ENCODE measurements at places on chromosomes 6 and 20.

- DNase-seq: peak; percentile 8
Measured at GRCh38 chr6:89734526-89734925, 85.1 kb downstream of the MDN1 start.

GRCh38 chr20:2101865-2102584 lies 398 bp downstream of the STK35 start:
- peak; percentile 96 for DNase-seq

DNA sequence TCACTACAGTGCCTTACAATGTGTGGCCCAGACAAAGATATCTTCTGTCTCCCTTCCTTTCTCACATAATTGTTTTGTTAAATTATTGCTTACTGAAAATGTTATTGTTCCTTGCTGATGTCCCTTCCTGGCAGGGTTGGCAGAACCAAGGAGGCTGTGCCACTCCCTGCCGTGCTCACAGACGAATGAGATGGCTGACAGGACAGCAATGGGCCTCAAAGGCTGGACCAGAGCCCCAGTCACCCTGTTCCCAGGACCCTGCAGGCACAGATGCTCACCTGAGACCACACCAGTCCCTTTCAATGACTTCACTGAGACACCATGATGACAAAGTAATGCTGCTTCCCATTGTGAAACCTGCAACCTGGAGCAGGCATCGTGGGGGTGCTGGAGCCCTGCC lies 375.1 kb downstream of the HACE1 start:
- no peak for DNase-seq

- DNase-seq: peak; percentile 25
Measured at GRCh38 chr20:36092398-36093024, 62.0 kb upstream of the EPB41L1 start.

DNA sequence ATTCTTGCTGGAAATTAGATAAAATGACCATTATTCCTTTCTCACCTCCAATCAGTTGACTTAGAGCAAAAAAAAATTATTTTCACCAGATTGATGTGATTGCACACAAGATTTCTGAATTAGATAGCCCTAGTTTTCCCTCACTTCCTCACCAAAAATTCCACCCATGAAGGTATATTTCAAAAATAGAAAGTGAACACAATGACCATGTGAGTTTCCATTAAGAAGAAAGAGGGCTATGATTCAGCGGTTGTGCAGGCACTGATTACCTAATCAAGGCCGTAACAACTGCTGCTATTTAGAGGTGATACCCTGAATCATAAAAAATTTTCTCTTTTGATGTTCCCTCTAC lies 19.5 kb upstream of the RALGAPA2 start:
- peak; percentile 49 for DNase-seq

DNA sequence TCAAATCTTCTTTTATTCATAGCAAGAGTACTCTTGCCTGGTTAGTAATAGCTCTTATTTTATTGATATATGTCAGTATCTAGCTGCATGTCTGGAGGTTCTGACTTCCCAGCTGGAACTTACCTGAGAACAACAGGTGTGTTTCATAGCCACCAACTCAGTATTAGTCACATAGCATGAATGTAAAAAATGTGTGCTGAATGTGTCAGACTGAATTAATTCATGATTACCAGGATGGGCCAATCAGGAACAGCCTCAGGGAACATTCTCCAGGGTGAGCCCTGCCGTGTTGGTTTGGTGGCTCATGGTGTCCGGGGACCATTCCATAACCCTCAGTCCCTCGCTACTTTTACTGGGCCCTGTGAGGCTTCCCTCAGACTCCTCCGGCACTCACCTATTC lies 99.7 kb downstream of the TULP4 start:
- DNase-seq: no peak
